Stimulated activated CD8-positive, alpha-beta memory T cell treated with anti-CD3 and anti-CD28 coated beads, Interleukin-2, amount 100 ng/mL, for 1 hour (primary cell): ENCODE measurements at places on chromosomes 5 and 9.

GRCh38 chr5:146849694-146850303 is 28.8 kb downstream of the PPP2R2B start:
- DNase-seq, result no peak

GRCh38 chr5:73442996-73443627 is 5.5 kb downstream of the FOXD1 start:
- DNase-seq, result no peak

GRCh38 chr5:139671096-139671841 is 23.1 kb downstream of the CXXC5 start:
- no peak for DNase-seq

- DNase-seq, result no peak
These were observed 167.0 kb upstream of the ZNF618 start for GRCh38 chr9:113708821-113709713.

- DNase-seq, result no peak
These were observed 73.0 kb upstream of the NR5A1 start for GRCh38 chr9:124580186-124580585.

DNA sequence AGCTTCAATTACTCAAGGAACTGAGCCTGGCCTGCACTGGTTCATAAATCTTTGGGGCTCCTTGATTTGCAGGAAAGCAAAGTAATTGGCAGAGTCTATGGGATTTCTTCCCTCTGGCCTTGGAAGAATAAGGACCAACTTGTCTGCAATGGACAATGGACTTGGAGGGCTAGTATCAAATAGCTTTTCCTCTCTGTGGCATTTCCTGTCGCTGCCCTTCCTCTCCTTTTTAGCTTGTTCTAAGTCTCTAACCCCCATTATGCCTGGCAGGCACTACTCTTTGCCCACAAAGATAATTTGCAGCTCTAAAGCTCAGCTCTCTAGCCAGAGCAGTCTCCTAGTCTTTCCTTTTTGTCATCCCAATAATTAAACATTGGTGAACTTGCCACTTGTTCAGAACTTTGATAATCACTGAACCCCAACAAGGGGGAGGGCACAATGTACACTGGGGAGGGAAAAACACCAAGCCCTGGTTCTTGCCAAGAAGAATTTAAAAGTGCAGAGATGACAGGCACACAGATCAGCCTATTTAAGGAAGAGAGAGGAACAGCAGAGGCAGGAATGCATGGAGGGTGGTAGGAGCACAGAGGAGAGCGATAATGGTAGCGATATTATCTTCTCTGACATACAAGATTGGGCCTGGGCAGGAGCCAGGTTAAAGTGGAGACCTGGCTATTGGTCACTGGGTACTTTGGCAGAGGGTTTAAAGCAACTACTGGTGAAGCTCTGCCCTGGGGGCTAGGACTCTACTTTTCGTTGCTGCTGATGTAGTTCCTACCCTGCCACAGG is 38.5 kb downstream of the FAM219A start:
- no peak for DNase-seq

- no peak for DNase-seq
These were observed 4.0 kb upstream of the FCHO2 start for GRCh38 chr5:72951671-72952468.

DNA sequence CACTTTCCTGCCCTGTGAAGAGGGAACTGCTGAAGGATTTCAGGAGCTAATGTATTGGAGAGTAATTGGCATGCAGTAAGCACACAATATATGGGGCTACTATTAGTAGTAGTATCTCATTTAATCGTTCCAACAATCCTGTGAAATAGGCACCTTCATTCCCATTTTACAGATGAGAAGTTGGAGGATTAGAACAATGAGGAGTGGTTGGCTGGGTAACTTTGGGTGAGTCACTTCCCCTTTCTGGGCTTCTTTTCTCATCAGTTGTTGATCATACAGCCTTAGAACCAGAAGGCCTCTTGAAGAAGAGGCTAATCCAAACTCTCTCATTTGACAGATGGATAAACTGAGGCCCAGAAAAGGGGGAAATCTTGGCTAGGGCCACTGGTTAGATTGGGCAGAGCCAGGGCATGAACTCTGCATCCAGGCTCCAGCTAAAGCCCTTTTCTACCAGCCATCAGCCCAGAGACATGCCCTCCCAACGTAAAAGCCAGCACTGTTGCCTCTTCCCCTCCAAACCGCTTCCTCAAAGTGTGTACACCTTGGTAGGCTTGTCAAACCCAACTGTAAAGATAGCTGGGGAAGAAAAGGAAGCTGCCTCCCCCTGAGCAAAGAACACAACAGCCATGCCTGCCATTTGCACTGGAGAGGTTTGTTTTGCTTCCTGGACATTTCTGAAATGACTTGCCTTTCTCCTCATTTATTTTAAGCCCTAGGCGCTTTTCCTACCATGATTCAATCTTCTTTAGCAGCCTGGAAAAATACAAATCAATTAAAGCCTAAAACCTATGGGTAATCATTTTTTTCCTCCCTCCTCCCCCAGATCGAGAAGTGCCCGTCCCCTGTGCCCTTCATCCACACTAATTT is 992 bp downstream of the SPACA9 start:
- no peak for DNase-seq

- DNase-seq, result no peak
These were observed 441.8 kb upstream of the TLE4 start for GRCh38 chr9:79129865-79130480.

GRCh38 chr9:137945581-137945980 is 68.0 kb downstream of the CACNA1B start:
- DNase-seq, result no peak

DNA sequence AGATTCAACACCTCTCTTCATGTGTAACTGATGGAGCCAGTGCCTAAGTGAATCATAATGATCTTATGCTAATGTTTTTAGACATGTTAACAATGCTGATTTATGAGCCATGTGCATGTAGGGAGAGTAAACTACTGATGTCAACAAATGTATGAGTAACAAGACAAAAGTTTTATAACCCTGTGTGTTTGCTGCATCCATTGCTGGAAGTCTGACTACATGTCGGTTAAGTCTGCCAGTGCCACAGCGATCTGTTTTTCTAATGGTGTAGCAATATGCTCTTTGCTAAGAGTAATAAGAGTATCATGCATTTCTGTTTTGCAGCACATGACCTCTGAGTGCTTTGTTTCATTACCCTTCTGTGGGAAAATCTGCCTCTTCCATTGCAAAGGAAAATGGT is 26.4 kb upstream of the TMOD1 start:
- no peak for DNase-seq

GRCh38 chr5:148014276-148014675 is 49.5 kb upstream of the SPINK5 start:
- no peak for DNase-seq

DNA sequence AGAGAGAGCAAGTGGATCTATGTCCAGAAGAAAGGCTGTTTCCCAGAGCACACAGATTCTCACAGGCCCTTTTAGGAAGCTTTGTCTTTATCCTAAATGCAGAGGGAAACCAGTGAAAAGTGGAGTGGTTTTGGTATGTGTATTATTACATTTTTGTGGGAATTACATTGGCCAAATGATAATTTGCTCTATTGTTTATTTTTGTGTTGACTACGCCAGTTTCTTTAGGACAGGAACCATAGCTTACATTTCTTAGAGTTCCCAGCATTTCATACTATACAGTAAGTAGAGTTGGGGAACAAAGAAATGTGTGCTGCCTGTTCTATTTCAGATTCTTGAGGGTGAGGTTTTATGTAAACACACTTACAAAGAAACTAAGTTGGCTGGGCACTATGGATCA is 29.4 kb upstream of the SPATA31D4 start:
- DNase-seq, result no peak

GRCh38 chr9:127093319-127094020 is 29.0 kb downstream of the ANGPTL2 start:
- DNase-seq, result no peak

- no peak for DNase-seq
These were observed at the start of gene PCAT7 for GRCh38 chr9:94554439-94555331. Gene PCAT7, plus strand, starts transcription at chr9:94555083.

- DNase-seq, result no peak
These were observed 162.3 kb downstream of the DRD1 start for GRCh38 chr5:175281714-175282113.

- DNase-seq, result no peak
These were observed 3.2 kb downstream of the SNX30 start for GRCh38 chr9:112753725-112754124.
